ENCODE measurements at places on chromosomes 11 and 22. TPM values are rescaled to one million over a fixed set of nuclear protein-coding genes. Genes with fewer than 3 reads are reported as not detected.
A peak's percentile ranks its signal among the peaks of the same experiment; 100 is the strongest.

GRCh38 chr11:96275801-96276594 lies 67.0 kb downstream of the MAML2 start:
- no peak overlapping the region for H3K4me3 ChIP-seq
- no peaks in the 10 kb centered on the region for H3K27me3 ChIP-seq
- H3K4me1 ChIP-seq, result peaks cover 21% of the 10 kb centered on the region
- H3K27ac ChIP-seq, result peak overlapping the region; percentile 16
- DNase-seq, result no peak

The HEPHL1 gene
- not detected for total RNA-seq

The MMP11 gene
- total RNA-seq, result 23.5 TPM

DNA sequence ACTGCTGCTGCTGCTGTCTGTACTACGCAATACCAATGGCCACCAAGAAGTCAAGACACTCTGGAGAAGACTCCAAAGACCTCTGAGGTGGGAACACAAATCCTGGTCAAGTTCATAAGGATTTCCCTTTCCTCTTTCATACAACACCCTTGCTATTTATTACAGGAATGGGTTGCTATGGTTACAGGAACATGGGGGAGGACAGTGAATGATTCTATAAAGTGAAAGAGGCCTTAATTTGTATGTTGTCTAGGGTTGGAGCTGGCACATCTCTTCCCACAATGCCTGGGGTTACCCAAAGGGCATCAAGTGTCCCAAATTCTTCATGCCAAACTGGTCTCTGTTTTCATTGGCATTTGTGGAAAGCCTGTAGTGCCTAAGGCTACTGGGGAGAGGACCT lies 11.4 kb upstream of the SEC14L3 start:
- no peaks in the 10 kb centered on the region for H3K27me3 ChIP-seq
- no peak overlapping the region for H3K4me3 ChIP-seq
- H3K36me3 ChIP-seq, result no peaks in the 10 kb centered on the region
- no peak for DNase-seq
- peaks cover 3% of the 10 kb centered on the region for H3K4me1 ChIP-seq

The FAM83F gene
- total RNA-seq, result not detected

- H3K27ac ChIP-seq, result no peak overlapping the region
- no peak overlapping the region for H3K4me3 ChIP-seq
- H3K4me1 ChIP-seq, result peaks cover 15% of the 10 kb centered on the region
These were observed 22.8 kb upstream of the P2RY6 start for GRCh38 chr11:73249304-73249703.

DNA sequence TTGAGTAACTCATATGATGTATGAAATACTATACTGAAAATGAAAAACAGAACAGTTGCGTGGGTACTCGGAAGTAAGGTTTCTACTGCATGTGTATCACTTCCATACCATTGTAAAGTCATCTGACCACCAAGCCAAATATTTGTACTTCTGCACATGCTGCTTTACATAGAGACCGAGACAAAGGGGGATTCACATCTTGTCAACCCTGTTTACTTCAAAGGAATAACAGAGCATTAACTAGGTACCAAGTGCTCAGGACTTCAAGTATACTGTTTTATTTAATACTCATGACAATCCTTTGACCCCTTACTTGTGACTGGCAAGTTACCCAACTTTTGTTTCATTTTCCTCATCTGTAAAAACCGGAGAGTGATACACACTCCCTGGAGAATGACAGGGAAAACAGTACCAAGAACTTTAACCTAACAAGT lies 9.9 kb downstream of the MAPK1 start:
- no peak for DNase-seq
- H3K4me3 ChIP-seq, result no peak overlapping the region
- no peak overlapping the region for H3K27ac ChIP-seq

DNA sequence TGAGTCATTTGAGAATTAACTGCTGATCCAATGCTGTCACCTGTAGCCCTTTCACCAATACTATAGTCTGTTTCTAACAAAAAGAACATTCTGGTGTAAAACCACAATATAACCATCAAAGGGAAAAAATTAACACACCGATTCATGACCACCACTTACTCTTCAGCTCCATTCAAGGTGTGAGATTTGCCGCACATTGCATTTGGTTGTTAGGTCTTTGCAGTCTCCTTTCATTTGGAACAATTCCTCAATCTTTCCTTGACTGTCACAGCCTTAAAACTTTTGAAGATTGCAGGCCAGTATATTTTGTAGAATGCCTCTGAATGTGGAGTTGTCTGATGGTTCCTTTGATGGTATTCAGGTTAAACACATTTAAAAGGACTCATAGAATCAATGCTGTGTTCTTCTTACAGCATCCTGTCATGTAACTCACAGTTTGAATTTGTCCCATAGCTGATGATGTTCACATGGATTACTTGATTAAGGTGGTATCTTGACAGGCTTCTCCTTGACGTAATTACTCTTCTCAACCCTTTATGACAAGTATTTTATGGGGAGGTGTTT lies 63.6 kb downstream of the TNRC6B start:
- no peaks in the 10 kb centered on the region for H3K36me3 ChIP-seq
- no peak overlapping the region for H3K4me3 ChIP-seq
- no peak overlapping the region for H3K27ac ChIP-seq
- peaks cover 22% of the 10 kb centered on the region for H3K4me1 ChIP-seq

- no peak for DNase-seq
- no peak overlapping the region for H3K4me3 ChIP-seq
- peaks cover 18% of the 10 kb centered on the region for H3K27me3 ChIP-seq
- H3K36me3 ChIP-seq, result no peaks in the 10 kb centered on the region
- no peaks in the 10 kb centered on the region for H3K4me1 ChIP-seq
- no peak overlapping the region for H3K27ac ChIP-seq
These were observed 5.3 kb downstream of the GRAP2 start for GRCh38 chr22:39906207-39906606.
